Epithelial cell of alveolus of lung (primary cell): ENCODE measurements at places on chromosomes 3 and 15. TPM values are rescaled to one million over a fixed set of nuclear protein-coding genes. Genes with fewer than 3 reads are reported as not detected.

REC114 gene
- not detected in 2 replicates for total RNA-seq

KBTBD13 gene
- 0.13 TPM in 1 of 2 replicates, not detected in the other for total RNA-seq

TM6SF1 gene
- total RNA-seq: 1.9 and 7.5 TPM in 2 replicates

CCRL2 gene
- 0.39 TPM in 1 of 2 replicates, not detected in the other for total RNA-seq

HIGD2B gene
- total RNA-seq: not detected in 2 replicates

ZNF502 gene
- total RNA-seq: 4.5 and 6.5 TPM in 2 replicates

VPS8 gene
- 17.5 and 22.3 TPM in 2 replicates for total RNA-seq

PLA2G4D gene
- not detected in 2 replicates for total RNA-seq

NRG4 gene
- 0.13 and 0.16 TPM in 2 replicates for total RNA-seq

COLQ gene
- total RNA-seq: 0.08 TPM in 1 of 2 replicates, not detected in the other

PLA2G4E gene
- not detected in 2 replicates for total RNA-seq

TYRO3 gene
- 10.1 and 12.4 TPM in 2 replicates for total RNA-seq

DISP2 gene
- 0.08 and 0.13 TPM in 2 replicates for total RNA-seq

SLC22A13 gene
- 0.26 and 1.6 TPM in 2 replicates for total RNA-seq

ACTC1 gene
- 0.52 and 30.7 TPM in 2 replicates for total RNA-seq

ATP13A5 gene
- total RNA-seq: not detected in 2 replicates

KAT2B gene
- 6.3 and 7.2 TPM in 2 replicates for total RNA-seq

ATP8B4 gene
- 0.39 and 2.2 TPM in 2 replicates for total RNA-seq

RASGRF1 gene
- total RNA-seq: not detected in 2 replicates

PAQR9 gene
- 0.13 TPM in 1 of 2 replicates, not detected in the other for total RNA-seq

SENP2 gene
- 16.2 and 16.8 TPM in 2 replicates for total RNA-seq

SLC22A14 gene
- 0.40 TPM in 1 of 2 replicates, not detected in the other for total RNA-seq

CADM2 gene
- under 0.01 and 0.16 TPM in 2 replicates for total RNA-seq

FOXL2NB gene
- 0.78 TPM in 1 of 2 replicates, not detected in the other for total RNA-seq

SNAP23 gene
- total RNA-seq: 59.4 and 70.7 TPM in 2 replicates

DHFR2 gene
- total RNA-seq: 2.3 and 9.5 TPM in 2 replicates

MASP1 gene
- total RNA-seq: 1.8 and 2.3 TPM in 2 replicates

COL6A5 gene
- not detected in 2 replicates for total RNA-seq

LNP1 gene
- total RNA-seq: 2.7 and 4.5 TPM in 2 replicates

TMEM266 gene
- 0.39 TPM in 1 of 2 replicates, not detected in the other for total RNA-seq

ALDH1L1 gene
- total RNA-seq: not detected in 2 replicates

FEZF2 gene
- not detected in 2 replicates for total RNA-seq

FANCD2OS gene
- total RNA-seq: not detected in 2 replicates

AQR gene
- 19.9 and 22.0 TPM in 2 replicates for total RNA-seq

CYP8B1 gene
- not detected in 2 replicates for total RNA-seq

DTX3L gene
- total RNA-seq: 17.5 and 19.3 TPM in 2 replicates

GOLGA8O gene
- 0.24 TPM in 1 of 2 replicates, not detected in the other for total RNA-seq

SLC12A1 gene
- 0.13 TPM in 1 of 2 replicates, not detected in the other for total RNA-seq

MEGF11 gene
- not detected in 2 replicates for total RNA-seq

ETFA gene
- 64.4 and 72.5 TPM in 2 replicates for total RNA-seq

COX17 gene
- 7.3 and 23.7 TPM in 2 replicates for total RNA-seq

C3orf85 gene
- total RNA-seq: not detected in 2 replicates

RTP4 gene
- 0.13 TPM in 1 of 2 replicates, not detected in the other for total RNA-seq

STRC gene
- total RNA-seq: not detected in 2 replicates

MESP2 gene
- total RNA-seq: 1.0 and 2.0 TPM in 2 replicates

CYP11A1 gene
- 0.13 TPM in 1 of 2 replicates, not detected in the other for total RNA-seq

EFHB gene
- total RNA-seq: 1.4 TPM in 1 of 2 replicates, not detected in the other

CHL1 gene
- 0.39 and 19.6 TPM in 2 replicates for total RNA-seq

A4GNT gene
- not detected in 2 replicates for total RNA-seq

TMEM207 gene
- total RNA-seq: not detected in 2 replicates

RASGRP1 gene
- 0.52 TPM in 1 of 2 replicates, not detected in the other for total RNA-seq

TTLL13 gene
- total RNA-seq: 0.08 TPM in 1 of 2 replicates, not detected in the other

CPNE4 gene
- 1.6 TPM in 1 of 2 replicates, not detected in the other for total RNA-seq

LRTM1 gene
- total RNA-seq: not detected in 2 replicates

LRRC2 gene
- 0.65 and 2.2 TPM in 2 replicates for total RNA-seq
